NCI-H226 (cell line): ENCODE measurements at places on chromosomes 11 and 22.

- peak; percentile 5 for DNase-seq
Observed at GRCh38 chr22:29635734-29636357, 32.4 kb downstream of the NF2 start.

GRCh38 chr11:92978271-92979111 lies 9.0 kb downstream of the MTNR1B start:
- DNase-seq, result peak; percentile 48

GRCh38 chr22:50471197-50471847 lies 3.5 kb downstream of the SBF1 start:
- DNase-seq, result no peak

DNA sequence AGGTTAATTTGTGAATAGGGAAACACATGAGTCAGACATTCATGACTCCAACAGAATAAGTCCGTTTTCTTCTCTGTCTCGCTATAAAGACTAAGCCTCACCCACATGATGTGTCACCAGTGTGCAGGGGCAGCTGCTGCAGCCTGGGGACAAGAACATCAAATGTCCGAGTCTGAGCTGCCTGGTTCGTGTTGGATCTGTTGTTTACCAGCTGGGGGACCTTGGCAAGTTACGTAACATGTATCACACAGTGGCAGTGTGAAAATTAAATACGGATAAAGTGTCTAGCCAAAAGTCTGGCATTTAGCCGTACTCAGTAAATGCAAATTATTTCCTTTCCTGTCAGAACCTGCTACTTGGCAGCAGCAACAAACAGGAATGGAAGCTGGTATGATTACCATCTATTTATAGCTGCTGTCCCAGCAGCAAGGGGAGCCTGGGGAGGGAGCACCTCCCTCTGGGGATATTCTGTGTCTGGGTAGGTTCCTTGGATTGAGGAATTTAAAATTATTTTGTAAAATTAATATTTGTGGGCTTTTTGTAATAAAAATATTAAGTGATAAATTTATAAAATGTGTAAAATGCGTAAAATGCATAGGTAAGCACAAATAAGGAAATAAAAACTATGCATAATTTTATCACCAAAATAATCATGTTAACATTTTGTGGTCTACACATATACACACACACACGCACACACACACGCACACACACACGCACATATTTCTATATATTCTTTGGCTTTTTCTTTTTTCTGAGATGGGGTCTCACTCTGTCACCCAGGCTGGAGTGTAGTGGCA lies 1.3 kb upstream of the CLDN25 start:
- DNase-seq, result no peak

DNA sequence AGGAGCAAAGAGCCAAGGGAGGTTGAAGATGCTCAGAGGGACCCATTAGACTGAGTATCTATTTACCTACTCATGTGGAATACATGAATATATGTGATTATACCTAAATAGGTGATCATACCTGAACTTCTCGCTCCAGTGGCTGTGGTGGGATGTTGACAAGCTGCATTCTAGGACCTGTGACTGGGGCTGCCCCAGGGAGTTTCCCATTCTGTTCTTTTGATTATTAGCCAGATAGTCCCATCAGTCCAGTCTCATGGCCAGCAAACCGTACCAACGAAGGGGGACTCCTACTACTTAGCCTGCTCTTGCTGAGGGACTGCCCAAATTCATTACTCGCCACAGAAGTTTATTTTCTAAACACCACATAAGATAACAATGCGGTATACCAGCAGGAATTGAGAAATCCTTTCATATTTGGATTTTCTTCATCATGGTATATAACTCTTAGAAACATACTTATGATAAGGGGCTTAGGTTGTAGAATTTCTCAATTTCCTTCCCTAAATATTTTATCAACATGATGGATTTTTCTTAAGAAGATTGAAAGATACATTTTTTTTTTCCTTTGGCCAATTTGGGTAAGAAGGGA lies 273.9 kb downstream of the NTM start:
- DNase-seq, result no peak
